Stimulated activated CD4-positive, alpha-beta T cell treated with anti-CD3 and anti-CD28 coated beads, Interleukin-2, amount 100 ng/mL, for 48 hours (primary cell): ENCODE measurements at places on chromosomes 11 and 22.

DNA sequence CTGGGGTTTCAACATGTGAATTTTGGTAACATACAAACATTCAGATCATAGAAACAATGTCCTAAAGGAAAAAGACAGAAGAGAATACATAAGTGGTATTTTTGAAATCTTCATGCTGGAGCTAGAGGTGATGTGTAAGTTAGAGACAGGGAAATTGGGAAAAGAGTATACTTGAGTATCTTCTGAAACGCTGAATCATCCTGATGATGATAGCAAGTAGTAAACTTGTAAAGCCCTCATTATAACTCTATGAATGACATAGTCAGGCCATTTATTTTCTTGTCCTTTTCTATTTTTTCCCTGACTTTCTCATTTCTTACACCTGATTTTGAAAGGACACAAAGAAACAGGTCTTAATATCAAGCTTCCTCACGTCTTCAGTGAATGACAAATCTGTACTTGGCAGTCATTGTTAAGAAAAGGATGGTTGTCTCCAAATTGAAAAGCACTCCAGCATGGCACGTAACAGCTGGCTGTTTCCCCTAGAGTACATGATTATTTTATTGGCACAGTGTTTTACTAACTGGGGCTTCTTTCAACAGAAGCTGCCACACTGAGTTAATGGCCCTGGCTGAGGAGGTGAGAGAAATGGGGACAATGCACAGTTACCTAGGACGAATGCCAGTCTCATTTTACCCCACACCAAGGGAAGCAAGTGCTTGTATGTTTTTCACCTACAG lies 140.7 kb upstream of the CTSC start:
- DNase-seq = no peak

- no peak for DNase-seq
These were observed 324.3 kb downstream of the TBC1D22A start for GRCh38 chr22:47086596-47087248.

DNA sequence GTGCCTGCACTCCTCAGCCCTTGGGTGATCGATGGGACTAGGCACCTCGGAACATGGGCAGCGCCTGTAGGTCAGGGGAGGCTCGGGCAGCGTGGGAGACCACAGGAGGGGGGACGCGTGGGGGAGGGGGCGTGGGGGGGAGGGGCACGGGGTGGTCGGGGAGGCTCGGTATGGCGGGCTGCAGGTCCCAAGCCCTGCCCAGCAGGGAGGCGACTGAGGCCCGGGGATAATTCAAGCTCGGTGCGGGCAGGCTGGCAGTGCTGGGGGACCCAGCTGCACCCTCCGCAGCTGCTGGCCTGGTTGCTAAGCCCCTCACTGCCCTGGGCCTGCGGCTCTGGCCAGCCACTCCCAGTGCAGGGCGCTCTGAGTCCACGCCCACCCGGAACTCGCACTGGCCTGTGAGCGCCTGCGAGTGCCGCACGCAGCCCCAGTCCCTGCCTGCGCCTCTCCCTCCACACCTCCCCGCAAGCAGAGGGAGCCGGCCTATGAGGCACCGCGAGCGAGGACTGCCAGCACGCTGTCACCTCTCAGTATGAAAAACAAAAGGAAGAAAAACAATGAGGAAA lies 1698.3 kb upstream of the RAG2 start:
- DNase-seq = no peak

GRCh38 chr11:79594834-79595233 lies 154.0 kb upstream of the TENM4 start:
- DNase-seq = no peak

- DNase-seq = no peak
These were observed 104.6 kb upstream of the ANO3 start for GRCh38 chr11:26227301-26227746.

DNA sequence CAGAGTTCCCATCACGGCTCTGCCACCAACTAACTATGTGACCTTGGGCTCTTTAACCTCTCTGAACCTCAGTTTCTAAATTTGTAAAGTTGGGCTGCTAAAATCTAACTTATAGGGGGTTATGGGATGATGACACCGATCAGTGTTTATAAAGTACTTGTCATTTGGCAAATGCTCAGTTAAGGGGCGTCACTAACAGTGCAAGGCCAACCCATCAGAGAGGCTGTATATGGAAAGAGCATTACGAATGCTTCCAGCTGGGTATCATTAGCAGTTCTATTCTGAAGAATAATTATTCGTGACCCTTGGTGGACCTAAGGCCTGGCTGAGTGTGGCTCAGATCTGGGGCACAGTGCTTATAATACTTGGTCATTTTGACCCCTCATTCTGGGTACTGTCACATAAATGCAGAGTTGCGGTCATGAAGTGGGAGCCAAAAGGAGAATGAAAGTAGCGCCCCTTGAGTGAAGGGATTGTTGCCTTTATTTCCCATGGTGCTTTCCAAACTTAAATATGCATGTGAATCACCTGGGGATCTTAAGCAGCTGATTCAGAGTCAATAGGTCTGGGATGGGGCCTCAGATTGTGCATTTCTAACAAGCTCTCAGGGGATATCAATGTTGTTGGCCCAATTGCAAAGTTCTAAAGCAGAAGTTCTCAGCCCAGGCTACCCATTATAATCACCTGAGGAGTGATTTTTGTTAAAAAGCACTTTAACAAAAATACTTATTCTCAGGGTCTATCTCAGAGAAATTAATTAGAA lies 115.8 kb downstream of the CSNK2A3 start:
- no peak for DNase-seq

DNA sequence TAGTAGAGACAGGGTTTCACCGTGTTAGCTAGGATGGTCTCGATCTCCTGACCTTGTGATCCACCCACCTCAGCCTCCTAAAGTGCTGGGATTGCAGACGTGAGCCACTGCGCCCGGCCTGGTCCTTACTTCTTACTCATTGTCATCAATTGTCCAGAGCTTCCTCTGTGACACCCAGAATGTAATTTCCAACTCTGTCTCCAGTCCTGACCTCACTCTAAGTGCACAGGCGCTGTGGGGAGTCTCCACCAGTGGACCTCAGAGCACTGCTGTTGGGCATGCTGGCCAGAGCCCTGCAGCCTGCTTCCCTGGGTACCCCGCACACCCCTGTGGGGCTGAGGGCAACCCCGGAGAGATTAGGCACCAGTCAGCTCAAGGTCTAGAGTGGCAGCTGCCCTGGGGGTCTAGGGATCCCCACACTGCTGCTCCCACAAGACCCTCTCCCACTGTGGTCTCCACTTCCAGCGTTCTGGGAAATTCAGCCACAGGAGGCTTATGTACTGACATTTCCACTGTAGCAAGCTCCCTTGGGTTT lies 1140.3 kb downstream of the TBC1D22A start:
- no peak for DNase-seq

DNA sequence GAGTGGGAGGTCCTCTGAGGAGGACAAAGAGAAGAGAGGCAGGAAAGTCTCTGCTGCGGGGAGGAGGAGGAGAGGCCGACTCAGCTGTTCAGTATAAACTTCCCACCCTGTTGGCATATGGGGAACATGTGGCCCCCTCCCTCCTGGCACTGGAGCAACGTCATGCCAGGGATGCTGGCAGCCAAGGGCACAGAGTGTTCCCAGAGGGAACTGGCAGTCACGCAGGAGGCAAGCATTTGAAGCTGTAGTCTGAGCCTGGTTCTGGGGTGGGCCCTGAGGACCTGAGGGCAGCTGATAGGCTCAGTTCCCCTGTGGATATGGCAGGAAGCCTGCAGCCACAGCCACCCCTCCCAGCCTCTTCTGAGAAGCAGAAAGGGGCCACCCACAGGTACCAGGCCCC lies 67.1 kb upstream of the TSPAN18 start:
- DNase-seq = no peak

DNA sequence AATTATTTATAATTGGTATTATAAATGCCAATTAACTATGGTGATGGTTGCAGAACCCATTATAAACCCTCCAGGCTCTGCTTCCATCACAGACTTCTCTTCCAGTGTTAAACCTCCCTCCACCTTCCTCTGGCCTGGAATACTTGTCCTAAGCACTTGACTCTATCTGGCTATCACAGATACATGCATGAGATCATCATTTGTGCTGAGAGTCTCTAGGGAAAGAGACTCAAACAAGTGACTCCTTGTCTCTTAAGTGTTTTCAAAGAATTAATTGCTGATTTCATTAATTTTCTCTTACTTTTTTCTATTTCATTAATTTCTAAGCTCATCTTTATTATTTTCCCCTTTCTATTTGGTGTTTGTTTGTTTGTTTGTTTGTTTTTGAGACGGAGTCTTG lies 29.1 kb downstream of the RTL6 start:
- DNase-seq = no peak

- no peak for DNase-seq
These were observed 82.5 kb downstream of the ZBTB16 start for GRCh38 chr11:114141863-114142580.

DNA sequence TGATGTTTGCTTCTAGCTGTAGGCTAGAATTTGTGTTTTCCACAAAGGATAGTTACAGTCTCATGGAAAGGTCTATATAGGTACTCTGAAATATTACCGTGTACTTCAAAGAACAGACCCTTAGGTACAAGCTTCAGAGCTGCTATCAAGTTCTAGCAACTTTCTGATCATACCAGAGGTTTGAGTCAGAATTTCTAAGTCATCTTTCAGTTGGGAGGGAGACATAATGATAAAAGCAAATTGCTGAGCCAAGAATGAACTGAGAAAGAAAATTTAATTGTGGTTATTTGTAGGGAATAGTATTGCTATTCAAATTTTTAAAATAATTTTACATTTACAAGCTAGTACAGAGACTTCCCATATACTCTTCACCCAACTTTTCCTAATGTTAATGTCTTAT lies 19.9 kb upstream of the ME3 start:
- DNase-seq = no peak

DNA sequence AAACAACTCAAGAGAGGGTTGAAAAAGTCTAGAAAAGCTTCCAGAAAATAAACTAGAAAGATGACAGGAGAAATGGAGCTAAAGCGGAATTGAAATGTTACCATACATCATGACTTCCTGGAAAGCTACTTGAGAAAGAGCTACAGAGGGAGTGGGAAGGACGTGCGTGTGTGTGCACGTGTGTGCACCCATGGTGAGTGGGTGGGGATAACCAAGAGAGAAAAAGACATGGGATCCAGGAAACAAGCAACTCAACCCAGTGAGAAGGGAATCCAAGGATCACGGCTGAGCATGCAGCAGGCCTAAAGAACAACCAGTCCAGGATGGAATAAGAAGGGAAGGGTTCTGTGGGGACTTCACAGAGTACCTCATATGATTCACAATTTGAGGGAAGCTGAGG lies 21.6 kb downstream of the APOL1 start:
- DNase-seq = no peak

DNA sequence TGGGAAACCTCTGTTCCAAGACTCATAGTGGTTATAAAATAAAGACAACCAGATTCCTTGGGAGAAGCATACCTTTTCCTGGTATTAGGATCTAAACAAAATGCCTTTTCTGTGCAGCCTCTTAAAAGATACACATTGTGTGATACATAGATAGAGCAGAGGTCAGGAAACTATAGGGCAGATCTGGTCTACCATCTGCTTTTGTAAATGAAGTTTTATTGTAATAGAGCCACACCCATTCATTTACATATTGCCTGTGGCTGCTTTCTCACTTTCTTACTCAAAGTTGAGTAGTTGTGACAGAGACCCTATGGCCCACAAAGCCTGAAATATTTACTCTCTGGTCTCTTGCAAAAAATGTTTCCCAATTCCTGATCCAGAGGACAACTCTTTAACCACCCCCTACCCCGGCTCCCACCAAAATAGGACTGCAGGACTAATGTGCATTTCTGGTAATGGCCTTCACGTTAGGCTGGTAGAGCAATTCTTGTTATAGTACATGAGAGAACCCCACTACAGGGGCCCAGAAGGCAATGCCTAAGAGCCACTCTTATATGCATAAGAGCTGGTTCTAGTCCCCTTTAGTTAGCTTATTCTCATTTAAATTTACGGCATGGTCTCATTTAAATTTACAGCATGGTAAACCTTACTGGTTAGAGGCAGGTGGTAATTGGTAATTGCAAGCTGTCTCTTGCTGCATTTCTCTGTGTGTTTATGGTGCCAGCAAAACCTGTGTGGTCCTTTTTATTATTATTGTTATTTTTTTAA lies 76.8 kb upstream of the YWHAH start:
- no peak for DNase-seq

DNA sequence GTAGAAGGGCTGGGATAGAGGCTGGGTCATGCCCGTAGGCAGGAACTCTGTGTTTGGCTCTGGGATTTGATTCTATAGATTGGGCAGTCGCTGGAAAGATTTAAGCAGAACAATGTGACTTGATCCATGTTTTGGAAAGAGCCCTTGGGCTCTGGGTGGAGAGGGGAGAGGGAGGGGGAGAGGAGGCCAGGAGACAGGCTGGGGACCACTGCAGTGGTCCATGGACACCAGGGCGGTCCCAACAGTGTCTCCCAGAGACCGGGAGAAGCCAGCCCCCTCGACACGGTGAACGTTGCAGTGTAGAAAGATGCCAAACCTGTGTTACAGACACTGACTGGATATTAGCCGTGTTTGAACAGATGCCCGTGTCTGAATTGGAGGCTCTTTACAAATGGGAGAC lies 19.5 kb downstream of the PVALB start:
- no peak for DNase-seq

- DNase-seq = no peak
These were observed 38.2 kb upstream of the UBASH3B start for GRCh38 chr11:122617297-122617696.

- DNase-seq = peak; percentile 59
These were observed 125.2 kb downstream of the ST3GAL4 start for GRCh38 chr11:126480410-126481302.

- no peak for DNase-seq
These were observed 806 bp upstream of the SMDT1 start for GRCh38 chr22:42078469-42079318.

DNA sequence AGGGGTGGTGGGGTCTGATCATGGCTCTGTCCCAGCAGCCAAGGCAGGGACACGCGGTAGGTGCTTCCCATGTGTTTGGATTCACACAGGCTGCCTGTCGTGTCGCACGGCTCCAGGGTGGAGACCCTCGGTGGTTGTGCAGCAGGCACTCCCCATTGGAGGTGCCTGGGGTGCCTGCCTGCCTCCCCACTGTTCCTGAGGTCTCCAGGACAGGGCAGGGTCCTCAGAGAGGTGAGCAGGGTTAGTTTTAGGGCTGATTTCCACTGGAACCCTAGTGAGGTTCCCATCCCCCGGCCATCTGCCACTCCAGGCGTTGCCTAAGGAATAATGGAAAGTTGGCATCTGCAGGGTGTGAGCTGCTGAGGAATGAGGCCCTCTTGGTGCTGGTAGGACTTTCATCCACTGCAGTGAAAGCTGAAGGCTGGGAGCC lies 32.3 kb downstream of the OSBPL5 start:
- DNase-seq = no peak
